Activated CD8-positive, alpha-beta memory T cell treated with anti-CD3 and anti-CD28 coated beads for 1 hour (primary cell): ENCODE measurements at places on chromosomes 4 and X.

DNA sequence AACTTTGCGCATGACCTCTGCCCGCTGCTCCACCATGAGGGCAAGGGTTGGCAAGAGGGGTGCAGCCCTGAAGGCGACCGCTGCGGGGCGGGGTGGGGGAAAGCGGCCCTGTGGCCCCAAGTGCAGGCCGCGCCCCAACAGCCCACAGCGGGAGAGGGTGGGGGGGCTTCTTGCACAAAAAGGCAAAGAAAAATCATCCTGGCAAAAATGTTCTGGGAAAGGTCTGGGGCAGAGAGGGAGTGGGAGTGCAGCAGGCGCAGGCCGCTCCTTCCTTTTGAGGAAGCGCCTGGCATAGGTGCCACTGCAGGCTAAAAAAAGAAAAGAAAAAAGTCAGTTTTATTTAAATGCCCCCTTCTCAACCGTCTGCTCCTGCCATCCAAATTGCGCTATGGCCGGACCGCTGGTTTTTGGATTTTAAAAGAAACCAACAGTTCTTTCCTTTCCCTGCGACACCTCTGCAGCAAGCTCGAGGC is 1.4 kb downstream of the ARX start:
- DNase-seq = no peak

- no peak for DNase-seq
Measured at GRCh38 chr4:107902715-107903114, 28.6 kb upstream of the CYP2U1 start.

GRCh38 chr4:123255971-123256370 is 140.6 kb upstream of the SPRY1 start:
- DNase-seq = no peak

DNA sequence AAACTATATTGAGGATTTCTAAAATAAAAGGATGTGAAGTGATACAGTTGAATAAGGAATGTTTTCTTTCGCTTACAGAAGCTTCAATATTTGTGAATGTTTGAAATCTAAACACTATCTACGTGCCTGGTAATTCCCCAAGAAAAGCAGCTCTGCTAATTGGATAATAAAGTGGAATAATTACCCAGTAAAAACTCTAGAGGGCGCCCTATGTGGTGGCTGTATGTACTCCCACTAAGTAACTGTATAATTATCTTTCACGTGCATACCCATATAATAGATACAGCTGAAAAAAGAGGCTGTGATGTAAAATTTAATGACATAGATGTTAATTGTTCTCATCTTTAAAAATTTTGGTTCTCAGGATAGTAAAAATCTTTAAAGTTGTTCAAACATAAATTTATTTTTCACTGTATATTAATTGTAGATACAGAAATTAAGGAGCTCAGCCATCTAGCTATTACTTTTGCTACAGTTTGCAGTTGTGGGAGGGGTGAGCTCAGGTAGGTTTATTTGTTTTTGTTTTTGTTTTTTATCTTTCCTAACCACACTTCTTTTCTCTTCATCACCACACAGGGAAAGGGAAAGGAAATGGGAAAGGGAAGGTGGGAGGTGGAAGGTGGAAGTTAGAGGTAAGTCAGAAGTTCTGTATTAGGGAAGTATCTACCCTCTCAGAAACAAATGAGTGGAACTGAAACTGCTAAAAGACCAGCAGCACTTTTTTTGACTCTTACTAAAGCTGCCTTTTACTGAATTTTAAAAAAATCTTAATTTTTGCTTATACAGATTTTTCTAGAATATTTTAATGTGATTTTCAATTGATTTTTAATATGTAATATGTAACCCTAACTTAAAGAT is 151.7 kb upstream of the RPS6KA6 start:
- no peak for DNase-seq

- no peak for DNase-seq
Measured at GRCh38 chr4:16450724-16451123, 224.5 kb upstream of the TAPT1 start.

DNA sequence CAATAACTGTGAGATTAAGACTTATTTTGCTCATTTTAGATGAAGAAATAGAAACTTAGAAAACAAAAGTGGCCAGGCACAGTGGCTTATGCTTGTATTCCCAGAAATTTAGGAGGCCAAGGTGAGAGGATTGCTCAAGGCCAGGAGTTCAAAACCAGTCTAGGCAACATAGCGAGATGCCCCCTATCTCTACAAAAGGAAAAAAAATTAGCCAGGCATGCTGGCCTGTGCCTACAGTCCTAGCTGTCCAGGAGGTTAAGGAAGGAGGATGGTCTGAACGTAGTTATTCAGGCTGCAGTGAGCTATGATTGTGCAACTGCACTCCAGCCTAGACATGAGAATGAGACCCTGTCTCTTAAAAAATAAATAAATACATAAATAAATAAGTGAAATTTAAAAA is 28.0 kb downstream of the APELA start:
- no peak for DNase-seq

- DNase-seq = no peak
Measured at GRCh38 chr4:74716436-74716765, 77.9 kb downstream of the BTC start.

- DNase-seq = no peak
Measured at GRCh38 chr4:100816436-100817045, 298.7 kb upstream of the EMCN start.

- no peak for DNase-seq
Measured at GRCh38 chr4:146095091-146095690, 80.3 kb upstream of the LSM6 start.

GRCh38 chr4:122203407-122203806 is 51.3 kb downstream of the BLTP1 start:
- no peak for DNase-seq

DNA sequence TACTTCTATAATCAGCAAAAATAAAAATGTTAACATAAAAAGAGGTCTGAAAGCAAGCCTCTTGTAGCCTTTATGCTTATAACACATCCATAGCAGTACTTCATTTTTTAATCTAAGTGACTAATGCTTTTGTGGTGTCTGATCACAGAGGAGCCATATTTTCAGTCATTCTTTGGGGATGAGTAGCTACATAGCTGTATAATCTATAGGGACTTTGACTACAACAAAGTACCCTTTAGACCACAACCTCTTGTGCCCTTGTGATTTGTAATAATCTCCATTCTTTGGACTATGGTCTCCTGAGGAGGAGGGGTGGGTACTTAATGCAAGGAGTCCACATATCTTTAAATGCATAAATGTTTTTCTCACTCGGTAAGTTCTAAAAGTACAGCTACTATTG is 9.6 kb downstream of the DRP2 start:
- DNase-seq = no peak

- no peak for DNase-seq
Measured at GRCh38 chr4:110492522-110492921, 16.6 kb downstream of the ENPEP start.

- DNase-seq = no peak
Measured at GRCh38 chr4:83388313-83388676, 53.6 kb upstream of the HPSE start.

GRCh38 chrX:821327-822107 is 190.9 kb downstream of the SHOX start:
- DNase-seq = no peak

GRCh38 chr4:163087805-163088204 is 78.9 kb downstream of the NAF1 start:
- DNase-seq = no peak

GRCh38 chrX:137896123-137896522 is 330.2 kb downstream of the ZIC3 start:
- no peak for DNase-seq

DNA sequence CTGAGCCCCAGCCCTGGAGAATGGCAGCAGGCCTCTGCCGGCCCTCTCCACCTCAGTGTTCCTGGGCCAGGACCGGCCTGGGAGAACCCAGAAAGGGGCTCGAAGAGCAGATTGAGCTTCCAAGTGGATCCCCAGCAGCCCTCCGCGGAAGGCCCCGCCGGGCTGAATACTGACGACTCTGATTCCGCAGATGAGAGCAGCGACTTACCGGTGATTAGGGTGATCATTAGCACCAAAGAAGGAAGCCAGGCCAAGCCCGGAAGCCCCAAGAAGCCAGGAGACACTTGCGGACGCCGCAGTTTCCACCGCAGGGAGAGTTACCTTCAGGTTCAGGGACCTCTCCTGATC is 876 bp downstream of the LOC101059915 start:
- DNase-seq = no peak

- DNase-seq = no peak
Measured at GRCh38 chr4:26162101-26162500, 158.7 kb upstream of the RBPJ start.

- DNase-seq = no peak
Measured at GRCh38 chr4:51870441-51871188, 27.7 kb downstream of the DCUN1D4 start.

DNA sequence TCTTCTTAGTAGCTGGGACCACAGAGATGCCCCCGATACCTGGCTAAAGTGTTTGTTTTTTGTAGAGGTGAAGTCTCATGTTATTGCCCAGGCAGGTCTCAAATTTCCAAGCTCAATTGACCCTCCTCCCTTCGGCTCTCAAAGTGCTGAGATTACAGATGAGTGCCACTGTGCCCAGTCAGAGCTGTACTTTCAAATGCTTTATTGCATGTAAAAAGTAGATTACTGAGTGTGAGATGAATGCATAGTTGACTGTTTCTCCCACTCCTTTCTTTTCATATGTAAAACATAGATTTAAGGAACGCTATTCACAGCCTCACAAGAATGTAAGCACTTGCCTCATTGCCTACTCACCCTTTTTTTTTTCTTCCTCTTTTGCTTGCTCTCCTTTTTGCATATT is 984.4 kb upstream of the PABPC4L start:
- no peak for DNase-seq

DNA sequence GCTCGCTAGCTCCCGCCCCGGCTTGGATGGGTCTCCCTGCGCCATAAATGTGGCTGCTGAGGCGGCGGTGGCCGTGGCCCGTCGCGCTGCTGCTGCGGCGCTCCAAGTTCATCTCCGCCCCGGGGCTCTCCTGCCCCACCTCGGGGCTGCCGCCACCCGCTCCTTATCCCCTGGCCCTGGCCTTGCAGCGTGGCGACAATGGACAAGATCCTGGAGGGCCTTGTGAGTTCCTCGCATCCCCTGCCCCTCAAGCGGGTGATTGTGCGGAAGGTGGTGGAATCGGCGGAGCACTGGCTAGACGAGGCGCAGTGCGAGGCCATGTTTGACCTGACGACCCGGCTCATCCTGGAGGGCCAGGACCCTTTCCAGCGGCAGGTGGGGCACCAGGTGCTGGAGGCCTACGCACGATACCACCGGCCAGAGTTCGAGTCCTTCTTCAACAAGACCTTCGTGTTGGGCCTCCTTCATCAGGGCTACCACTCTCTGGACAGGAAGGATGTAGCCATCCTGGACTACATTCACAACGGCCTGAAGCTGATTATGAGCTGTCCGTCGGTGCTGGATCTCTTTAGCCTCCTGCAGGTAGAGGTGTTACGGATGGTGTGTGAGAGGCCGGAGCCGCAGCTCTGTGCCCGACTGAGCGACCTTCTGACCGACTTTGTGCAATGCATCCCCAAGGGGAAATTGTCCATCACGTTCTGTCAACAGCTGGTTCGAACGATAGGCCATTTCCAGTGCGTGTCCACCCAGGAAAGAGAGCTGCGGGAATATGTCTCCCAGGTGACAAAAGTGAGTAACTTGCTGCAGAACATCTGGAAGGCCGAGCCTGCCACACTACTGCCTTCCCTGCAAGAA is 763 bp downstream of the USP38 start:
- DNase-seq = peak; percentile 7

DNA sequence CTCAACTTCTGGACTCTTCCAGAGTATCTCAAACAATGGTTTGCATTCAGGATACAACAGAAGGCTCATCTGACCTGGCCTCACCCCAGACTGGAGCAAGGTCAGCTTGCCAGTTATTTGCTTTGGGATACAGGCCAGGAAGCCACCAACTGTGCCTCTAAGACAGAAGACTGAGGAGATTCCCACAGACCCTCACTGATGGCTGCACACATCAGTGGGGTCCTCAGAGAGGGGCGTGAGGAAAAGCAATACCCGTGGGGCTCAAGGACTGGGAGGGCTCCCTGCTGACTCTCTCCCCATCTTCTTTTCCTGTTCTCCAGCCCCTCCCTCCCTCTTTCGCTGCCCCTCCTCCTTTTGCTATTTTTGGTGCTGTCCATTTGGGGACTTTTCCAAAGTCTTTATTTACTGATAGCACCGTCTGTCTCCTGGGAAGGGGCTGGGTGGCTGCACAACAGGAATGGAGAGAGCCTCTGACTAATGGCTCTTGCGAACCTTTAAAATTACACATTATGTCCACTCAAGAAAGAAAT is 23.2 kb downstream of the RELL1 start:
- no peak for DNase-seq

DNA sequence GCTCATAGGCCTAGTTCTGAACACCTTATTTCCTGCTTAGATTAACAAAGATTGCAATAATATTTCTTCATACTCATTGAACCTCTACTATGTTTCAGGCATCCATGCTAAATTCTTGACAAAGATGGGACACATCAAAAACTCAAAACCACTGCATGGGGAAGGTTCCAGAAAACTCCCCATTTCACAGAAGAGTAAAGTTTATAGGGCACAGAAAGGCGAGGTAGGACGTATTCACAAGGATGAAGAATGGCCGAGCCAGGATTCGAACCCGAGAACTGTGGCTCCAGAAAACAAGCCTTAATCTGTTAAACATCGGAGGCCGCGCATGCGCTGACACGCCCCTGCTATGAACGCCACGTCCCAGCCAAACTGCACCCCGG is 688 bp downstream of the UXT start:
- DNase-seq = no peak

GRCh38 chrX:134908356-134908755 is 82.4 kb upstream of the SMIM10 start:
- DNase-seq = no peak

DNA sequence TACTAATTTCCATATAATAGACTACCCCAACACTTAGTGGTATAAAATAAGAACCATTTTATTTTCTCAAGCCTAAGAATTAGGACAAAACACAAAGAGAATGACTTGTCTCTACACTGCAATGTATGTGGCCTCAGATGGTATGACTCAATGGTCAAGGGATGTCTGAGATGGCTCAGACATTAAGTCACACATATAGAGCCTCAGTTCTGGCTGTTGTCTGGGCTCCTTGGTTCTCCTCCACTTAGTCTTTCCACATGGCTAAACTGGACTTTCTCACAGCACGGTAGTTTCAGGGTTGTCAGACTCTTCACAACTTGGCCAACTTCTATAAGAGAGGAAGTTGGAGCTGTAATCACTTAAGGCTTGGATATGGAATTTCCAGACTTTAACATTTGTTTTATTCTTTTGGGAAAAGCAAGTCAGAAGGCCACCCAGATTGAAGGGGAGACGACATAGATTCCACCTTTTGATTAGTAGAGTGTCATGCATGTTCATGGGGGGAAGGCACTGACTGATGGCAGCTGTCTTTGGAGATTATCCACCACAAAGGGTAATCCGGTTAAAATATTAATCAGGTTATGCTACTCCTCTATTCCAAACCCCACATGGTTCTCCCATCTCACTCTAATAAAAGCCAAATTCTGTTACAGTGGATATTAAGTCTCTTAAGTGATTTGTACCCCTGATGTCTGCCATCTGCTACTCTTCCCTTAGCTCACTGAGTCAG is 9.4 kb downstream of the IL15 start:
- no peak for DNase-seq

DNA sequence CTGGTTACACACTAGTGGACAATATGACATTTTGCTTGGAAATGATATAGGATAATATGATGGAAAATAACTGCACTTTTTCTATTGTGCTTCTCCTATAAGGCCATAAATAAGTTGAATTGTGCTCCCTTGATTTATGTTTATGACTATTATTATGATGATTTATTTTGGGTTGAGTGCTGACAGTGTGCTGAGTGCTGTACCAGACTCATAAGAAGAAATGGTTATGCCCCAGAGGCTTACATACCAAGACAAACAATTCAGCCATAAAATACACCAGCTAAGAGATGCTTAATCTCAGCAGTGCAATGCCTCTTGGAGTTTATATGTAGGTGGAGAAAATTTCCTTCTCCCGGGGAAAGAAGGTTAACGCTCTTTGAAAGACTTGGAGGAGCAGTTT is 199.8 kb upstream of the NOCT start:
- no peak for DNase-seq
